ENCODE measurements at places on chromosomes 5 and 9.

DNA sequence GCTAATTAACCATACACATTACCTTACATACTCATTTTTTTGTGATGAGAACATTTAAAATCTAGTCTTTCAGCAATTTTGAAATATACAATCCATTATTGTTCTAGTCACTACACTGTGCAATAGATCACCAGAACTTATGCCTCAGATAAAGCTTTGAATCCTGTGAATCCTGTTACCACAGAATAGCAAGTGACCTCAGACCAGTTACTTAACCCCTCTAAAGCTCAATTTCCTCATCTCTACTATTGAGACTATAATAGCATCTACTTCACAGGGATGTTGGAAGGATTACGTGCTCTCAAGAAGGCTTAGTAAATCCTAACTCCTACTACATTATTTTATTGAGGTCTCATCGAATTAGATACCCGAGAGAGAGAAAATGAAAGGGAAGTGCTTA is 60.2 kb upstream of the PIP5K1B start:
- no peak for DNase-seq

DNA sequence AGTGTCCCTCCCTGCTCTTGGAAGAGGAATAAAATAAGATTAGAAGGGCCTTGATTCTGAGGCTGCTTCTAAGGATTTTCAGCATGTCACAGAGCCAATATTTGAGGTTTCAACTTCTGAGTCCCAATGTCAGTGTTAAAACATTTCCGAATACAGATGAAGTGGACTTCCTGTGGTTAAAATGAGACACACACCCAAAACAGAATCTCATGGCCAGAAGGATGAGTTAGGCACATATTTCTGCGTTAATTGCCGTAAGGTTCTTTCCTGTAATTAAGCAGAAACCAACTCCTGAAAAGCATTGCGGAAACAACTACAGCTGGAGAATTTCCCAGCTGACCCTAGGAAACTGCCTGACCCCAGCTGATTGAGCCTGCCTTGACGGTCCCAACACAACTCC is 10.4 kb upstream of the ZNF354B start:
- DNase-seq = no peak

GRCh38 chr5:91937121-91937520 is 554.0 kb upstream of the ARRDC3 start:
- no peak for DNase-seq

- DNase-seq = no peak
These were observed 190.0 kb downstream of the MED10 start for GRCh38 chr5:6188344-6188743.

DNA sequence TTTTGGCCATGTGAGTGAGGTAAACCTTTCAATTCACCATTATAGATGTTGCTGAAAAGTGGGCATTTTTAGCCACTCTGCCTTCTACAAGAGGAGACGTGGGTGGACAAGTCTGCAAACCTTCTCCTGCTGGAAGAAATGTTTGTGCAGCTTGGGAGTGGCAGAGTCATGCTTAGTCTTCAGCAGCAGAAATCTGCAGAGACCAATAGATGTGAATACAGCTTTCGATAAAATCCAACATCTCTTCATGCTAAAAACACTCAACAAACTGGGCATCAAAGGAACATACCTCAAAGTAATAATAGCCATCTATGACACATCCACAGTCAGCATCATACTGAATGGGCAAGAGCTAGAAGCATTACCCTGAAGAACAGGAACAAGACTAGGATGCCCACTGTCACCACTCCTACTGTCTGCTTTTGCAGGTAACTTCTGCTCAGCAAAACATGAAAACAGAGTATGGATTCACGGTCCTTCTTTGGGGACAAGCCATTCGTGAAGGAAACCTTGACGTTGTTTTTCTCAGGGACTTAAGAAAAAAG is 91.3 kb downstream of the RALGPS1 start:
- DNase-seq = no peak

- DNase-seq = no peak
These were observed 508.9 kb downstream of the EBF1 start for GRCh38 chr5:158590746-158591300.

GRCh38 chr5:116806836-116807235 is 232.2 kb upstream of the SEMA6A start:
- DNase-seq = no peak

DNA sequence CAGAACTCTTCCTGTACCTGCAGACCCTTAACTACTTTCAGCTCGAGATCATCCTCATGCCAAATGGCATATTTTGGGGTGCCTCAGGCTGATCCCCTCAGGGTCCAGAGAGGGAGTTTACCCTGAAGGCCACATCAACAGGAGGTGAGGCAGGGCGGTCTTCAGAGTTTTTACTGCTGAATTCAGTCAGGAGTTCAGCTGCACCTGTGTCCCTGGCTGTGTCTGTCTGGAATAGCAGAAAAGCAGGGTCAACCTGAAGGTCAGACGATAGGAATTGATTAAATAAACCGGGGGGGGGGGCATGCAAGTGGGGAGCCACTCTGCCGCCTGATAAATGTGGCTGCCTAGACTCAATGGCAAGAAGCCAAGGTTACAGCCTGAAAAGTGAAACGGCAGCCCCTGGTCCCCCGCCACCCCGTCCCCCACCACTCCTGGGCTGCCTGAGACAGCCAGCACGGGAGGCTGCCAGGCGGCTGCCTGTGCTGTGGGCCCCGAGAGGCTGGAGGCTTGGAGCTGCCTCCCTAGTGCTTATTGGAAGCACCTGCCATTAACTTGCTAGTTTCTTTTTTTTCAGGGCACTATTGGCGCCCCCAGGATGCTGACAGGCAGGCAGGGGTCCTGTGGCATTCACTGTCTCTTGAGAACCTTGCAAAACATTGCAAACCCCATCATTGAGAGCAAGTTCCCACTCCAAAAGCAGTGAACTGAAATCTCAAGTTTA is 182.7 kb upstream of the PPP1R26 start:
- no peak for DNase-seq
